Kidney (tissue), 22 donors: ENCODE measurements at places on chromosomes 4 and X. TPM values are rescaled to one million over a fixed set of nuclear protein-coding genes. Genes with fewer than 3 reads are reported as not detected.

JCHAIN gene
- 355 TPM for total RNA-seq

GLRA3 gene
- not detected for total RNA-seq

PRR32 gene
- not detected for total RNA-seq

LNX1 gene
- 25.6 TPM for total RNA-seq

- no peaks in the 10 kb centered on the region for H3K36me3 ChIP-seq
- no peaks in the 10 kb centered on the region for H3K4me1 ChIP-seq
- DNase-seq: no peak
- H3K4me3 ChIP-seq: no peak overlapping the region
Measured at GRCh38 chrX:12319003-12319519, 180.8 kb downstream of the FRMPD4 start.

DNA sequence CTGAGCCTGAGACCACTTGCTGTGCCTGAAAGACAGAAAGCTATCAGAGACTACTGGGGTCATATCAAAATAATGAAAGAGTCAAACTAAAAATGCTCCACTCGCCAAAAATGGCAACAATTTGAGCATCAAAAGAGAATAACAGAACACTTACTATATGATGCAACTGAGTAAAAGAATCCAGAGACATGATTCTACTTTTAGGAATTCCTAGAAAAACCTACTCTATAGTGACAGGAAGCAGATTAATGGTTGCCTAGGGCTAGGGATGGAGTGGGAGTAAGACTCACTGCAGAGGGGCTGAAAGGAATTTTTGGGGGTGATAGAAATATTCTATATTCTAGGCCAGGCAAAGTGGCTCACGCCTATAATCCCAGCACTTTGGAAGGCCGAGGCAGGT lies 29.4 kb upstream of the SLAIN2 start:
- H3K4me3 ChIP-seq: no peak overlapping the region
- H3K36me3 ChIP-seq: no peaks in the 10 kb centered on the region
- no peak for DNase-seq
- no peak overlapping the region for H3K27ac ChIP-seq
- no peaks in the 10 kb centered on the region for H3K27me3 ChIP-seq

- H3K27me3 ChIP-seq: peaks cover 2% of the 10 kb centered on the region
- H3K4me1 ChIP-seq: no peaks in the 10 kb centered on the region
- no peaks in the 10 kb centered on the region for H3K36me3 ChIP-seq
- no peak overlapping the region for H3K4me3 ChIP-seq
- DNase-seq: no peak
Measured at GRCh38 chrX:136021903-136022302, 36.7 kb downstream of the SLC9A6 start.

DNA sequence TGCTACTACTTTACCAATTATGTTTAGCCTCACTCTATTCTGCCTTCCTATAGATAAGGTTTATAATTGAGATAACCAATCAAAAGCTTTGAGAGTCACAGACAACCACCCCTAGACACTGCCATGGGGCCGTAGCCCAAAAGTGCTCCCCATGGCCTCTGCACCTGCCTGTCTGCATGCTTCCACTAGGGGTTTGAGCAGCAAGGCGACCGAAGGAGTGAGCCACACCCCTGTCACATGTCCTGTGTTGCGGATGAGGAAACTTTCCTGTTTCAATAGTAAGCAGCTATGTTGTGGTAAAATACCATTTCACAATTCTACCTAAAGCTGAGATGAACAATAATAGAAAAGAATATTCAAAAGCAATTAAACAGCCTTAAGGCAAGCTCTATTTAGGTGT lies 856.0 kb upstream of the FRG1 start:
- no peaks in the 10 kb centered on the region for H3K4me1 ChIP-seq
- no peaks in the 10 kb centered on the region for H3K36me3 ChIP-seq
- no peak overlapping the region for H3K27ac ChIP-seq
- no peaks in the 10 kb centered on the region for H3K27me3 ChIP-seq
- DNase-seq: no peak

DNA sequence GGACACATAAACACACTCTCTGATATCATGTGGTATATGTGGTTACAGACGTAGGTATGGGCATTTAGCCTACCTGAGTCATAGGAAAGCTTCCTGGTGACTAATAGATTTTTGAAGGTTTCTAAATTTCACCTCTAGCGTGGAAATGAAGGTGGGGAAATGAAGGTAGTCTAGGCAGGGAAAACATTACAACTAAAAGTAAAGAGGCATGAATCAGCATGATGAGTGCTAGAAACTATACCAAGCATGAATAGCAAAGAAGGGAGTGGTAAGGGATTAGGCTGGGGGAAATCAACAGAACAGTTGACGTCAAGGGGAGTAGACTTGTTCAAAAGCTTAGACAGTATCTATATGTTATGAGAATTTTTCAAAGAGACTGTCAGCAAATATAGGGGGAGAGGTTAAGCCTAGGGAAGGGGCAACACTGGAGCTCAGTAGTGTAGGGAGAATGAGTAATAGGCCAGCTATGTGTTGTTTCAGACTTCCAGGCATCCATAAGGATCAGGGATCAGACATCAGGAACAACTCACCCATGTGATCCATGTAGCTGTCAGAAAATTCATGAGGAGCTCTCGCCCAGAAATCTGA lies 279.3 kb upstream of the DIPK2B start:
- no peaks in the 10 kb centered on the region for H3K27me3 ChIP-seq
- no peaks in the 10 kb centered on the region for H3K36me3 ChIP-seq
- H3K4me3 ChIP-seq: no peak overlapping the region
- no peak for DNase-seq
- H3K4me1 ChIP-seq: no peaks in the 10 kb centered on the region

- no peak overlapping the region for H3K27ac ChIP-seq
- H3K4me1 ChIP-seq: peaks cover 13% of the 10 kb centered on the region
- no peak for DNase-seq
- H3K27me3 ChIP-seq: no peaks in the 10 kb centered on the region
- no peak overlapping the region for H3K4me3 ChIP-seq
Measured at GRCh38 chrX:107723511-107723910, 52.1 kb downstream of the TSC22D3 start.

DNA sequence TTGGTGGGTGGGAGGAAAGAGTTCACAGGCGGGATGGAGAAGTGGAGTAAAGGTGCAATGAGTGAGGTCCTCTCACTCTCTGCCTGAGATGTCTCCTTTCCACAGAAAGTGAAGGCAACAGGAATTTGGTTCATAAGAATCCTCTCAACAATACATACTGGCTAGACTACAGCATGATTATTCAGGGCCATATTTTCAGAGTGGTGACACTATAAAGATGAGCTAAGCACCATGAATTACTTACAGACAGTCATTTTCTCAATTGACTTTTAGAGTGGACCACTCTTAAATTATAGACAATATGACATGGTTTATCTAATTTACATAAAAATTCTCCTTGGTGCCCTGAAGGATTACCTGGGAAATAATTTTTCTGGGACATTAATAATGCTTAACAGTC lies 286.1 kb upstream of the MAD2L1 start:
- no peaks in the 10 kb centered on the region for H3K36me3 ChIP-seq
- no peak overlapping the region for H3K4me3 ChIP-seq
- H3K27me3 ChIP-seq: no peaks in the 10 kb centered on the region
- no peak for DNase-seq
- H3K27ac ChIP-seq: no peak overlapping the region
- no peaks in the 10 kb centered on the region for H3K4me1 ChIP-seq

DNA sequence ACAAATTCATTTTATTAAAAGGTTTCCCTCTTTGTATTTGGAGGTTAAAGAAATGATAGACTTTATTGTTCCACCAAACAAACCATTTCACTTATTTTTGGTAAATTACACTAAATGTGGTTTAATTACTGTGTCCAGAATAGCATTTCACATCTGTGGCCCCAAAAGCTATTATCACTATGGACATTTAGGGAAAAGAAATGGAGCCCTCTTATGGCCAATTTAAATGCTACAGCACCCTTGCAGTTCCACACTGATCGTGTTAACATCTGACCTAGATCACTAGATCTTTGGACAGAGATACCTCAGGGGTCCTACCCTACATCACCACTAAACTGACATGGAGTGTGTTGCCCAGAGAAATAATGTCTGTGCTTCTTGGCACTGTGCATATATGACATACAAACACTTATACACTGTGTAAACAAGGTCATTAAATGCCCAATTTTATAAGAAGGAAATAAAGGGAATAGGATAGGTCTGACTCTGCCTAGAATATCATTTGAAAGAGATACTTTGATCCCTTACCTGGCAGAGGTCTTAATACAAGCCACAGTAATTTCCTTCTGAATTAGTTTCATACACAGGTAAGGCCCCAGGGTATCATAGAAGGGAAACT lies 163.9 kb downstream of the KDR start:
- H3K4me1 ChIP-seq: no peaks in the 10 kb centered on the region
- H3K4me3 ChIP-seq: no peak overlapping the region
- no peaks in the 10 kb centered on the region for H3K27me3 ChIP-seq

DNA sequence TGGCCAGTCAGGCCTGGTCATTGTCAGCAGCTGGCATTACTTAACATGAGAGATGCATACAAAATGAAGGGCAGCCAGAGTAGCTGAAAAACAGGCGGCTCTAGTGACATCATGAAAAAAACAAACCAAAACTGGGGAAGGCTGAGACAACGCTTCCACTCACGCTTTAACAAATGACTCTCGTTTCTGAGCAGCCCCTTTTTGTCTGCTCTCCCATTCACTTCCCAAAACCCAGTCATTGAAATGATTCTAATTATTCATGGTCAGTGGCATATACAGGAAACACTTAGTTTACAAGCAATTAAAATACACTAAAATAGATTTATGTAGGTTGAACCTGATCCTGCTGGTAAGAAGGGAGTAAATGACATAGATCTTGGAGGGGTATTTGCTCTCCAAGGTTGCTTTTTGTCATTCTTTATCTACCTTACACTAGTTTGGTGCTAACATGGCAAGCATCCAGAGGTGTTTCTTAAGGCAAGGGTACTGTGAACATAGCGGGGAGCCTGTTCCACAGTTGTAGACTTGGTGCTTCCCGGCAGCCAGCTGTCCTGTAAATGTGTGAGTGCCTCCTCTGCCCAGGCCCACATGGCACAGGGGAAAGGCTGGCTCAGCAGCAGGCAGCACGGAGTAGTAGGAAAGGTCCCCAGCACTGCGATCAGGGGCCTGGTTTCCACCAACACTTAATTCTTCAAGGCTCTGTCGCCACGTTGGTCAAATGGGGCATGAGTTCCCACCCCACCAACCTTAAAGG lies 61.2 kb upstream of the CITED1 start:
- DNase-seq: peak; percentile 83
- H3K4me3 ChIP-seq: no peak overlapping the region
- H3K27ac ChIP-seq: no peak overlapping the region
- H3K27me3 ChIP-seq: peaks cover 15% of the 10 kb centered on the region

DNA sequence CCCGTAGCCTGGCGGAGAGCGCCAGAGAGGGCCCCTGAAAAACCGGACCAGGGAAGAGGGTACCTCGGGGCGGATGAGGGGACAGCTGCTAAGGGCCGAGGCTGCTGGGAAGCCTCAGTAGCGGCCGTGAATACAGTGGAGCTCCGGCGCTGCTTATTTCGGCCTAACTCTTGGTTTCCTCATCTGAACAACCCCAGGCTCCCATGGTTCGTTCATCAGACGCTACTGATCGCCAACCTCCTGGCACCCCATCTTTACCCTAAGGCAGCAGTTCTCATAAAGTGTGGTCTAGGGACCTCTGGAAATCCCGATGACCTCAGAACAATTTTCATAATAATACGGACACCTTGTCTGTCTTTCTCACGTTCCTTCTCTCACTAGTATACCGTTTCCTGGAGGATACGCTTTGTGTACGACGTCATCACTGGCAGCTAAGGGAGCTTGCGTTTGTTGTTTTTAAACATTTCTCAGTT lies 645 bp upstream of the RAB28 start:
- no peaks in the 10 kb centered on the region for H3K27me3 ChIP-seq
- H3K4me1 ChIP-seq: no peaks in the 10 kb centered on the region
- DNase-seq: no peak
- H3K36me3 ChIP-seq: no peaks in the 10 kb centered on the region
- no peak overlapping the region for H3K27ac ChIP-seq
- H3K4me3 ChIP-seq: peak overlapping the region; percentile 92

DNA sequence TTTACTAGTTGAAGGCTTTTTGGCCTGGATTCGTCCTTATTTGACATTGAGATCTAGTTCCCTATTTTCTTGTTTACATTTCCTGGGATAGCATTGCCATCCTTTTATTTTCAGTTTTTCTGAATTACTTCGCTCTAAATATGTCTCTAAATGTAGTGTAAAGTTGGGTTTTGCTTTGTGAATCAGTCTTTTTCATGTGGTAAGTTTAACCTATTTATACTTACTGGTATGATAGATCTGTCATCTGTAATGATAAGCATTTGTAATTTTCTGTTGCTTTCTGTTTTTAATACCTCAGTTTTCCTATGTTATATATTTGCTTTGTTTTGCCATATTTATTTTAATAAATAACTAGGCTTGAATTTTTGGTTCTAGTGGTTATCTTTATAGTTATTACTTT lies 6.7 kb downstream of the PDK3 start:
- DNase-seq: no peak
- no peaks in the 10 kb centered on the region for H3K4me1 ChIP-seq
- H3K36me3 ChIP-seq: no peaks in the 10 kb centered on the region
- no peak overlapping the region for H3K27ac ChIP-seq
- H3K4me3 ChIP-seq: no peak overlapping the region
- H3K27me3 ChIP-seq: peaks cover 7% of the 10 kb centered on the region

DNA sequence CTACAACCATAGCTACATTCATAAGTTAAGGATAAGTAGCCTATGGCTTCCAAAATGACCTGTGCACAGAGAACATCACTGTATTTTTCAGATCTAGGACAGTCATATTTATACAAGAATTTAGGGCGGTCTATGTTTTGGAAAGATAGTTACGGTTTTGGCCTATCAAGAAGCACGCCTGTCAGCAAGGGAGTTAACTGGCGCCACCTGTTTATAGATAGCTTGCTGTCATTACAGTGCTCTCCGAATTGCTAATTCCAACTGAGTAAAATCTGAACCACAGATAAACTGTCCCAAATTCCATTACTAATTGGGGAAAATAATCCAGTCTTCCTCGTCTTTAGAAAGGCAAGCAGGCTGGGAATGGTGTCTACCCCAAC lies 646 bp downstream of the ABCB7 start:
- no peaks in the 10 kb centered on the region for H3K36me3 ChIP-seq
- peak overlapping the region; percentile 80 for H3K27ac ChIP-seq
- peak; percentile 3 for DNase-seq
- no peaks in the 10 kb centered on the region for H3K27me3 ChIP-seq
